ENCODE measurements at places on chromosomes 5 and 9.

DNA sequence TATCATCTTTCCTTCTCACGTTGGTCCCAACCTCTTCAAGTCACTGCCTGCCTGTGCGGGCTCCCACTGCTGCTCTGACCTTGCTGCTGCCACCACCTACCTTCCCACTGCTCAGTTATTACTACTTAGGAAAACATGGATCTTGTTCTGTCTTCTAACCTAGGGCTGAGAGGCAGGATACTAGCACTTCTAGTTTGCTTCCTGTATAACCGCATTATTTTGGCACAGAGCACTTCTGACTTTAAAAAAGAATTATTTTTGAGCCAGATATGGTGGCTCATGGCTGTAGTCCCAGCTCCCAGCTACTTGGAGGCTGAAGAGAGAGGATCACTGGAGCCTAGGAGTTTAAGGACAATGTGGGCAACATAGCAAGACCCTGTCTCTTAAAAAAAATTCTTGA, 135.4 kb upstream of the GNA14 start:
- DNase-seq = no peak

GRCh38 chr9:130985606-130986162, 23.3 kb upstream of the LAMC3 start:
- no peak for DNase-seq

GRCh38 chr5:42043400-42043799, 118.3 kb downstream of the FBXO4 start:
- DNase-seq = no peak

GRCh38 chr5:143055596-143056338, 285.6 kb downstream of the ARHGAP26 start:
- DNase-seq = no peak

DNA sequence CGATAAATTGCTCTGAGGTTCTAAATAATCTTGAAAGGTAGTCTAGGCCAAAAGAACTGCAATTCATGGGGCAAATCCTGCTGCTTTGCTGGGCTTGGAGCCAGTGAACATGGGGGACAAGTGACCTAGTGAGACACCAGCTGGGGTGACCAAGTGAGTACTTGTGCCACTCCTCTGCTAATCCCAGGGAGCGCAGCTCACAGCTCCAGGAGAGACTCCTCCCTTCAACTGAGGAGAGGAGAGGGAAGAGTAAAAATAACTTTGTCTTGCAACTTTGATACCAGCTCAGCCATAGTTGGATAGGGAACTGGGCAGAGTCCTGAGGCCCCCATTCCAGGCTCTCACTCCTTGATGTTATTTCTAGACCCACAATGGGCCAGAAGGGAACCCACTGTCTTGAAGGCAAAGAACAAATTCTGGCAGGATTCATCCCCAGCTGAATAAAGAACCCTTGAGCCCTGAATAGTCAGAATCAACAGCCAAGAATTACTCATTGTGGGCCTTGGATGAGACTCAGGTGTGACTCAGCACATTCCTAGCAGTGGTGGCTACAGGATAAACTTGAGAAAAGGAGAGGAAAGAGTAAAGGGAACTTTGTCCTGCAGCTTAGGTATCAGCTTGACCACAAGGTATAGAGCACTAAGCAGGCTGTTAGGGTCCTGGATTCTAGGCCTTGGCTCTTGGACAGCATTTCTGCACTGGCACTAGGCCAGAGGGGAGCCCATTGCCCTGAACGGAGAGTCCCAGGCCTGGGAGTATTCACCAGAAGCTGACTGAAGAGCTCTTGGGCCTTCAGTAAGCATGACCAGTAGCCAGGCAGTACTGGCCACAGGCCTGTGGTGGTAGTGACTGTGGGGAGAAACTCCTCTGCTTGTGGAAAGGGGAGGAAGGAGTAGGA, 288.3 kb upstream of the CDH18 start:
- no peak for DNase-seq

GRCh38 chr5:75611311-75612225, at the start of gene ANKDD1B:
Gene ANKDD1B, plus strand, starts transcription at chr5:75611453. Its CDS starts 182 bp downstream, at chr5:75611635.
- DNase-seq = no peak

GRCh38 chr5:170623576-170624181, 119.9 kb downstream of the KCNIP1 start:
- no peak for DNase-seq

DNA sequence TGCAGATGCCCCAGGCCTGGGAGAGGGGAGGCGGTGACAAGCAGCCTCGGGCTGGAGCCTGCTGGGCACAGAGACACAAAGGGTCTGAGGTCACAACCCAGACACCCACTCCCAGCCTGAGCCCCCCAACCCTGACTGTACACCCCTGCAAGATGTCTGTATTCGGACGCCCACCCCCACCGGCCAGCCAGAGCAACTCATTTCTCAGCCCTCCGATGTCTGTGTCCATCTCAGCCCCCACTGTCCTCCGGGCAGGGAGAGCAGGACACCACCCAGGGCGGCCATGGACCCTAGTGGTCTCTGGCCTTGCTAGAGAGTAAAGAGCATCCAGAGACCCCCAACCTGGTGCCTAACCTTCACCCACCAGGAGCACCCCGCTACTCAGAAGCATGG, 3.9 kb downstream of the LCN12 start:
- DNase-seq = no peak

GRCh38 chr5:108696407-108696806, 51.3 kb upstream of the FER start:
- no peak for DNase-seq

- no peak for DNase-seq
Observed at GRCh38 chr5:53917095-53917494, 356.7 kb downstream of the NDUFS4 start.

- no peak for DNase-seq
Observed at GRCh38 chr9:3446313-3446712, 79.5 kb downstream of the RFX3 start.

DNA sequence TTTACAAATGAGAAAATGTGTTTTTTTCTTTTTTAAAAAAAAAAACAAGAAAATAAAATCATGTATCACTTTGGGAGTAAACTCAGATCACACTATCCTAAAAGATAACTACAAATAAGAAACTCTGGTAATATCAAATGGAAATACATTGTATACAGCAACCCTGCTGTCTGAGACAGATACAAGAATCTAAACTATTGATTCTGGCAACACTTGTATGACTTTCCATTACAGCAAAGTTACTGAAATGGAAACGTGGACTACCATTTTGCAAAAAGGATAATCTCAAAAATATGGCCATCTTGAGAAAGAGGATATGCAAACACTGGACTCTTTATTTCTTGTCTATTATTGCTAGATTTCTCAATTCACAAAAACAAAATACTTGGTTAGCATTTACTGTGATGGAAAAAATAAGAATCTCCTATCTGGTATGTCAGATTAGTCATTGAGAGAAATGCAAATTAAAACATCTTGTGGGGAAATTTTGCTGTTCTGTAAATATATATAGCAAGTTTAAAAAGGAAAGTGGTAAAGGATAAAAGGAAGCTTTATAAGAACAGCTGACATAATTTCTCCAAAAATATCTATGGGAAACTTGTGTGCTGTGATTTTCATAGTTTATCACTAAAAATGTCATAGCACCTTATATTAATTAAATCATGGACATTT, 112.9 kb upstream of the FER start:
- no peak for DNase-seq

- no peak for DNase-seq
Observed at GRCh38 chr5:95817430-95817829, 5.1 kb downstream of the GLRX start.

GRCh38 chr5:55925181-55925580, 69.6 kb downstream of the IL6ST start:
- no peak for DNase-seq

DNA sequence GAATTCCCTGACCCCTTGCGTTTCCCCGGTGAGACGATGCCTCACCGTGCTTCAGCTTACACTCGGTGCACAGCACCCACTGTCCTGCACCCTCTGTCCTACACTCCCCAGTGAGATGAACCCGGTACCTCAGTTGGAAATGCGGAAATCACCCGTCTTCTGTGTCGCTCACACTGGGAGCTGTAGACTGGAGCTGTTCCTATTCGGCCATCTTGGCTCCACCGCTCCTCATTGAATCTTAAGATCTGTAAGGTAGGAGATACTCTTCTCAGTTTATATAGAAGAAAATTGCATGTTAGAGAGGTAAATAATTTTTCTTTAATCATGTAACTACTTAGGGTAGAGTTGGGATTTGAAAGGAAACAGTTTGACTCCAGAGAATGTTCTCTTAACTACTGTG, 62.2 kb downstream of the DMRTA1 start:
- no peak for DNase-seq

DNA sequence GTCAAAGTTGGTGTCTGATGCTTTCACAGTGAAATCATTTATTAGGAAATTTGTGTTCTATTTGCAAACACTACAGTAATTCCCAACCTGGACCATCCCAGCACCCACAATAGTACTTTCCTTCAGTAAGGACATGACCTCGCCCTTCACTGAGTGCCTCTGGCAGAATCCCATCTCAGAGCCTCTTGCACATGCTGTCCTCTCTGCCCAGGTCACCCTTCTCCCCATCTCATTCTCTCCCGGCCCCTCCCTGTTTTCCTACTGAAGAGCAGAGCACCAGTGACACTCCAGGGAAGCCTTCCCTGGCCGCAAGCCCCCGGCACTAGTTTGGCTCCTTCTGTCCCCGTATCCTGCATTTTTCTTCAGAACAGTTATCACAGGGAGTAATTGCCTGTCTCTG, 220.4 kb downstream of the MAPKAP1 start:
- no peak for DNase-seq

- no peak for DNase-seq
Observed at GRCh38 chr5:36613241-36613640, 6.8 kb downstream of the SLC1A3 start.

DNA sequence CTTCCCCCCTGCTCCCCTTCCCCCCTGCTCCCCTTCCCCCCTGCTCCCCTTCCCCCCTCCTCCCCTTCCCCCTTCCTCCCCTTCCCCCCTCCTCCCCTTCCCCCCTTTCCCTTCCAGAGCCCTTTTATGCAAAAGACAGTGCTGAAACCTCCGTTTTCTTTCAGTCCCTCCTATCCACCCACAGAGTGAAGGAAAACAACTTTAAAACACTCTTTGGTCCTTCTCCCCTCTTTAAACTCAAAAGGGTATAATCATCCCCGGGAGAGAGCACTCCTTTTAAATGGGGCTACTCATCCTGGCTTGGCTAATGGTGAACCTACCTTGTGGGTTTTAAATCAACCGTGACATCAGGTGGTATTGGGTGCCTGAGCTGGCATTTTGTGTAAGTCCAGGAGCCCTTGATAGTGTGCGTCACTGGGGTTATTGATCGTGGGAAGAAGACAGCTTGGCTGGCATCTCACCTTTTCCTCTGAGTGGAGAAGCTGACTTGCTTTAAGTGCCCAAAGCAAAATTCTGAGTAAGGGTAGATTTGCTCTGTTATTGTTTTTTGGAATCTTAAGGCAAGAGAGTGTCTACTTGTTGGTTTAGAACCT, 2.7 kb downstream of the LARP1 start:
- DNase-seq = peak; percentile 15

GRCh38 chr5:131466171-131466766, 168.8 kb downstream of the RAPGEF6 start:
- DNase-seq = no peak

DNA sequence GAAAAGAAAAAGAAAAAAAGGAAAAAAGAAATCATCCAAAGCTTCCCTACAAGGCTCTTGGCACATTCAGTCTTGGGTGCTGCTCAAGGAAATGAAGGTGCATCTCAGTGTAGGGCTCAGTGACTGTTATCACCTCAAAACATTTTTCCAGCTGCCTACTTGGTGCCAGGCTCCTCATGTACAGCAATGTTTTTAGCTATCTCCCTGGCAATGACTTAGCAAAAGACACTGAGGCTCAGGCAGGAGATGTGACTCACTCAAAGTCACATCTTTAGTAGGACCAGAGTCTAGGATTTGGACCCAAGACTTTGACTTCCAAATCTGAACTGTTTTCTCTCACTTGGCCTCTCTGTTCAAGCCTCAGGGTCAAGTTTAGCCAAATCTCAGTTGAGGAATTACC, 264.2 kb downstream of the CRB2 start:
- DNase-seq = no peak

- DNase-seq = peak; percentile 73
Observed at GRCh38 chr5:42994555-42995359, 45.4 kb downstream of the ANXA2R start.

GRCh38 chr9:71685394-71685793, 82.9 kb downstream of the CEMIP2 start:
- DNase-seq = peak; percentile 6

GRCh38 chr5:170757182-170757601, 26.3 kb upstream of the GABRP start:
- DNase-seq = no peak

DNA sequence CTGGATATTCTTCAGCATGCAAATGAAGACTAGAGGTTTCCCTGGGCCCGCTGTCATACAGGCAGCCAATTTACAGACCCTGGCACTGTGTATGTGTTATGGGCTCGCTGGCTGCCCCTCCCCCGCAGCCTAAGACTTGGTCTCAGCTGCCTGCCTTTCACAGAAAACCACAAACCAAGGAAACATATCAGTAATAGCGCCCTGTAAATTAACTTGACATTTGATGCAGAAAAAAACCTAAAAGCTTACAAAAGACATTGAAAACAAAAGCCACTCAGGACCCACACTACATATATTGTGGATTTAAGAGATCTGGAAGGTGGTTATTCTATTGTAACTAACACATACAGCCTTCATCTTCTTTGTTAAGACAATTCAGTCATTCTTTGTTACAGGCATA, 287.0 kb upstream of the TMEM161B start:
- no peak for DNase-seq

- DNase-seq = no peak
Observed at GRCh38 chr9:95505717-95506427, 10.9 kb downstream of the PTCH1 start.

DNA sequence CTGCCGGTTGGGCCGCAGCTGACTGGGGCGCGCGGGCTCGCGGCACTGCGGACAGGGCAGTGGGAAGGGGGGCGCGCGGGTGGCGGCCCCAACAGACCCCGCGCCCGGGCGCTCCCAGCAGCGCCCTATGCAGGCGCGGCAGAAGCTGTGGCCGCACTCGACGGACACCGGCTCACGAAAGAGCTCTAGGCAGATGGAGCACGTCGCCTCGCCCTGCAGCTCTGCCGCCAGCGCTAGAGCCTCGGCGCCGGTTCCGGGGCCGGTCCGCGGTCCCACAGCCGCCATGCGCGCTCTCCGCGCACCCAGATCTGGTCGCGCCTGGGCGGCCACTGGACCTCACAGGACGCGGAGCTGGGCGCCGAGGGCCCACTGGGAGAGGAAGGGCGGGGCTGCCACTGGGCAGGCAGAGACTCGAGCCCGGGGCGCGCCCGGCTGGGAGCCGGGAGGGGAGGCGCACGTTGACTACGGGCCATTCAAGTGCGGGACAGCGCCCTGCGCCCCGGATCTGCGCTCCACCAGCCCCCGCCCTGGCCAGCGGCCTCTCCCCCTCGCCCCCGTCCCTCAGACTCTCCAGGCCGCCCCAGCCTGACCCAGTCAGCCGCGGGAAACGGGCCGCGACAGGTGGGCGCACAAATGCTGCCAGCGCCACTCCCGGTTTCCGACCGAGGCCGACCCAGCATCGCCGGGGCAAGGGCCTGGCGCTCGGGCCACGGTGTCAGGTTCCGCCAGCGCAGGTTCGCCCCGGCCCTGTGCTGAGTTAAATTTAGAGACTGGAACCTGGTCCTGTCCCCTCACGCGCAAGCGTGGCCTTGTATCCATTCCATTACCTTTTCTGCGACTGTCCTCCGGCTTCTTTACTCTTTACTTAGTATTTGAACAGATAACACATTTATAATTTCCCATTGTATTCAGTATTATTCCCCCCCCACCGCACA, at the start of gene TRIM7:
TSS of gene TRIM7 (minus strand) at position 371 of the 935 bp plus-strand sequence. CDS start at position 285, 86 bp downstream.
- DNase-seq = no peak

GRCh38 chr5:77225531-77225930, 15.1 kb downstream of the PDE8B start:
- DNase-seq = no peak

- peak; percentile 71 for DNase-seq
Observed at GRCh38 chr5:157271740-157272271, 5.9 kb downstream of the CYFIP2 start.
